ENCODE measurements at places on chromosomes 6 and 20. TPM values are rescaled to one million over a fixed set of nuclear protein-coding genes. Genes with fewer than 3 reads are reported as not detected.

GLP1R gene
- total RNA-seq: not detected

TREML2 gene
- not detected for total RNA-seq

SLC4A11 gene
- 0.28 TPM for total RNA-seq

RIMS4 gene
- not detected for total RNA-seq

SNAI1 gene
- 0.54 TPM for total RNA-seq

Measured in IMR-90 (cell line).